GM13977 (cell line): ENCODE measurements at places on chromosomes 3 and 15.
A peak's percentile ranks its signal among the peaks of the same experiment; 100 is the strongest.

- no peak for DNase-seq
Observed at GRCh38 chr3:88879905-88880304, 227.5 kb upstream of the EPHA3 start.

DNA sequence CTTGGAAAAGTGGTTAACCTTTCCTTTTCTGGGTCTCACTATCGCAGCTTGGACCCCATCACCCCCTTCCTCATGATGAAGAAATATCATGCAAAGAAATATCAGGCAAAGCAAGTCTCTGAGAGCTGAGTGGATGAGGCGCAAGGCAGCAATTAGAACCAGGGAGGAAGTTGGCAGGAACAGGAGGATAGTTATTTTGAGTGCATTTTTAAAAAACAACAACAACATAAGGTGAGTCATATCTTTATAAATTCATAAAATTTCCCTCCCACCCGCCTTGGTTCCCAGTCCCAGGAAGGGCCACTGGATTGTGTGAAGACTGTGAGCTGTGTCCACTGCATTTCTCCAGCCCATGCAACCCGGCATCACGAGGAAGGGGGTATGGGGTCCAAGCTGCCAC is 316.9 kb upstream of the TLE3 start:
- DNase-seq, result no peak

DNA sequence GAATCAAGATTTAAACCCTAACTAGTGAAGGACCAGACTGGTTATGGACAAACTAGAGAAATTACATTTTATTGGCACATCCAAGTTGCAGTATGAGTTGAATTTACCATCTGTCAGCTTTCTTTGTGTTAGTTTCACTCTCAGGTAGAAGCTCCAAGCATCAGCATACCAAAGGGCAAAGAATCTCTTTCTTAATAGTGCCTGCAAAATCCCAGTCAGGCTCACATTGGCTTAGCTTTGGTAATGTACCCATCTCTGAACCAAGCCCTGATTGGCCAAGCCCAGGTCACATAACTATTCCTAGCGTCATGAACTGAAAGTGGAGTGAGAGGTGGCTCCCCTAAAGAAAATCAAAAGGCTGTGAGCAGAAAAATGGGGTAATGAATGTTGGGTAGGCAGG is 66.9 kb downstream of the CCNL1 start:
- peak; percentile 26 for DNase-seq

GRCh38 chr15:45729141-45729540 is 94.3 kb downstream of the SQOR start:
- DNase-seq, result no peak

- DNase-seq, result no peak
Observed at GRCh38 chr3:59920822-59921221, 871.0 kb upstream of the CFAP20DC start.

GRCh38 chr3:170531657-170532335 is 54.1 kb downstream of the SLC7A14 start:
- no peak for DNase-seq

DNA sequence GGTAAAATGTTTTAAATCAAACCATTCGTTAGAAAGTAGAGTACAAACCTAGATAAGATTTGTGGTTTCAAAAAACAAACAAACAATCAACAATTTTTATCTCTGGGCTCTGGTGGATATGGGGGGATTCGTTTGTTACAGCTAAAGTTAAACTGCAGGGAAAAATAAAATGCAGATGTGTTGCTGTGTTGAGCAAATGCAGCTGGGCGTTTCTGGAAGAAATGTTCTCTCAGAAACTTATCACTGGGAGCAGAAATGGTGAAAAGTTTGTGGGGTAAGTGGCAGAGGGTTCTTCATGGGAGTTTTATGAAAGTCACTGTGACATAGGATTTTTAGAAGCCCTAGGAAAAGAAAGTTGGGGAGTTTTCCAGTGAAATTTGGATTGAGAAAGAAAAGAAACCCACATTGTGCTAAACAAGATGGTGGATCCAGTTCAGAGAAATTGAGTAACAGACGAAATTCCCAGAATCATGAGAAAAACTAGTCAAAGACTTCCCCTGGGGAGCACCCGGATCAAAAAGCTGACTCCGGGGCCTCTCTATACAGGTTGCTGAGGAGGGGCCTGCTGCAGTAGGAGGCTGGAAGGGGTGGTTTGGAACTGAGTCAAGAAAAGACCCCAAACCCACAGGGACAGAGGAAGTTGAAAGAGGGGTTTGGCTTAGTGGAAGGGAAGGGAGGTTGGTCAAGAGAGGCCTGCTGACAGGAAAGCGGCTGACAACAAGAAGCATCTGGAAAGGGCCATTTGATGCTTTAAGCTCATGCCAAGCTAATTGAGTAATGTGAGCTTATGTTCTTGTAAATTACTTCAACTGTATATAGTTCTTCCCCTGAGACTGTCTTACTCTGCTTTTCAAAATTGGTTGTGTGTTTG is 108.7 kb downstream of the RARB start:
- DNase-seq, result no peak

GRCh38 chr3:71339049-71339448 is 244.5 kb downstream of the FOXP1 start:
- DNase-seq, result no peak

- no peak for DNase-seq
Observed at GRCh38 chr15:92184679-92185230, 208.9 kb upstream of the ST8SIA2 start.
